ENCODE measurements at places on chromosomes 6 and 20.

- DNase-seq, result peak; percentile 81
Observed at GRCh38 chr6:156780102-156780641, 3.0 kb downstream of the ARID1B start.

DNA sequence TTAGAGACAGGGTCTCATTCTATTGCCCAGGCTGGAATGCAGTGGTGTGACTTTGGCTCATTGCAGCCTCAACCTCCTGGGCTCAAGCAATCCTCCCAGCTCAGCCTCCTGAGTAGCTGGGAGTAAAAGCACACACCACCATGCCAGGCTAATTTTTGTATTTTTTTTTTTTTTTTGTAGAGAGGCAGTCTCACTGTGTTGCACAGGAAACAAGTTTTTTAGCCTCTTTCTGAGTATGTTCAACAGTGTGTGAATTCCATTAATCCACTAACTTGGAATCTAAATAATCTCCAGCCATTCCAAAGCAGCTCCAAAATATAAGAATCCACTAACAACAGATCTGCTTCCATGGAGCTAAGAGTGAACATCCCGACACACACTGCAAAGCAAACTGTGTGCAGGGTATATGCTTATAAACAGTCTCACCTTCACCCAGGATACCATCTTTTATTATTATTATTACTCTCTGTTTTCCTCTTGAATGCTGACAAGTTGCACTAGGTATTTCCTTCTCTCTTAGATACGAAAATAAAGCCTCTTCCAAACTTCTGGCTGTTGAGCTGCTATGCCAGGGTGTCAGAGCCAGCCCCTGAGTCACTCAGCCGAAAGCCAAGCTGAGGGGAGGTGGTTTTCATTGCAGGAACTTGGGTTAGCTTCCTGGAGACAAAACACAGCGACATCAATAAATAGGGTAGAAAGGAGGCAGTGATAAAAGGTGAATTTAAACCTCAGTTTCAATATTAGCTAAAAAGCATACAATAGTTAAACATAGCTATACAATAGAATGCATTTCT lies 264.9 kb downstream of the HIVEP2 start:
- DNase-seq, result peak; percentile 71

- DNase-seq, result peak; percentile 69
Observed at GRCh38 chr6:111721753-111722154, 116.1 kb upstream of the TRAF3IP2 start.

DNA sequence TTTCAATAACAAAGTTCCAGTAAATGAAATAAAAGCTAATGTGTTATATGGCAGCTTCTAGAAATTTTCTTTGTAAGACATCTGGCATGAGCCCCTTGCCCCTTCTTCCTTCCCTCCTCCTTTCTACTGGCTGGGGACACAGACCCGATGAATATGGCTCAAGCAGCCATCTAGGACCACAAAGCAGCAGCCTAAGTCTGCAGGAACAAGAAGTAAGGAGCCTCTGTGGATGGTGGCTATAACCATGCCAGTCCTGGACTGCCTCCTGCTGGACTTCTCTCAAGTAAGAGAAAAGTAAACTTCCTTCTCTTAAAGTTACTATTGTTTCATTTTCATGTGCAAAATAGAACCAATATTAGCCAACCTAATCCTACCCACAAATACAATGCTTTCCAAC lies 114.9 kb upstream of the DST start:
- no peak for DNase-seq

DNA sequence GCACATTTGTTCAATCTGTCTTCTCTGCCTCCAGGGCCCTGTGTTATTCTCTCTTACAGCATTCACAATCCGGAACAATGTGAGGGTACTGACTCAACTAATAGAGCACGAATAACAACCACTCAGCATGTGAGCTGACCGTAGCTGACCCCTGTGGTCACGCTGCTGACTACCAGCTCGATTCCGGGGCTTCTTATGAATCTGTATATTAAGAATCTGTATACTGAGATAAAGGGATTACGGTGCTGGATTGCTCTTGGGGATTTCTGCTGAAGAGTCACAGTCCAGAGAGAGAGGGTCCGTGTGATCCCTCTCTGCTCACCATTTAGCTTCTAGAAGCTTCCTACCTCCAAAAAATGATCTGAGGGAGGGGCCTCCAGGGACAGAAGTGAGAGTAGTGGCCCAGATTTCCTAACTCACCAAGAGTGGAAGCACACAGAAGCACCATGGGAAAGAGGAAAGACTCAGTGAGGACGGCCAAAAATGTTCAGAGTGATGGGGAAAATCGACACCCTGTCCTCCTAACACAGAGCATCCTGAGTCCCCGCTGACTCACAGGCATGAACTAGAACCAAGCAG lies 156.2 kb downstream of the THBS2 start:
- no peak for DNase-seq

GRCh38 chr6:112883095-112883494 lies 536.0 kb downstream of the RFPL4B start:
- DNase-seq, result no peak

DNA sequence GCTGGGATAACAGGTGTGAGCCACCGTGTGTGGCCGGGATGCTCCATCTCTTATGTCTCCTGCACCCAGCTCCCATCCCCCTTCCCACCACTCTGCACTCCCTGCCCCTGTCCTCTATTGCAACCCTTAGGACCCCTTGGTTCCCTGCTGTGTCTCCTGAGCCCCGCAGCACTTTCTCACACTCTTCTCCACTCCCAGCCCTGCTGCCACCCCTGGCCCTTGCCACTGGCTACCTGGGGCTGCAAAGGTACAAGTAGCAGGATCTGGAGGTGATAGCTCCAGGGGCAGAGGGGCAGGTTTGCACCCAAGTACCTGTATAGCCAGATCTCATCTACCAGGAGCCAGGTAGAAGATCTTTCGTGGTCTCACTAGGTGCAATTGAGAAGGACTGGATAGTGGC lies 6.6 kb upstream of the CPXM1 start:
- no peak for DNase-seq

GRCh38 chr20:24134284-24134683 lies 145.7 kb upstream of the GGTLC1 start:
- DNase-seq, result no peak

DNA sequence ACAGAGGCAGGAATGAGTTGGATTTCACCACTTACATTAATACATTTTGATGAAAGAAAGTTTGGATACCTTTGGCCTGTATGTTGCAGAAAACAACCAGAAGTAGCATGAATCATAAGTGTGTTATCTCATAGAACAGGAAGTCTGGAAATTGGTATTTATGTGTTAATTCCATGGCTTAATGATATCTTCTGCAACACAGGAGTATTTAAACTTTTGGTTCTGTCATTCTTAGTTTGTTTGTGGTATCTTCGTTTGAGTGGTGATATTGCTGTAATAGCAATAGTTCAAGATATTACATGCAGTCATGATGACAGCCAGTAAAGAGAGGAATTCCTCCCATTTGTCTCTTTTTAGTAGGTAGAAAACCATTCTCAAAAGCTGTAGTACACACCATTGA lies 177.3 kb downstream of the CDKAL1 start:
- DNase-seq, result no peak

GRCh38 chr6:46350714-46351113 lies 140.5 kb downstream of the RCAN2 start:
- no peak for DNase-seq

DNA sequence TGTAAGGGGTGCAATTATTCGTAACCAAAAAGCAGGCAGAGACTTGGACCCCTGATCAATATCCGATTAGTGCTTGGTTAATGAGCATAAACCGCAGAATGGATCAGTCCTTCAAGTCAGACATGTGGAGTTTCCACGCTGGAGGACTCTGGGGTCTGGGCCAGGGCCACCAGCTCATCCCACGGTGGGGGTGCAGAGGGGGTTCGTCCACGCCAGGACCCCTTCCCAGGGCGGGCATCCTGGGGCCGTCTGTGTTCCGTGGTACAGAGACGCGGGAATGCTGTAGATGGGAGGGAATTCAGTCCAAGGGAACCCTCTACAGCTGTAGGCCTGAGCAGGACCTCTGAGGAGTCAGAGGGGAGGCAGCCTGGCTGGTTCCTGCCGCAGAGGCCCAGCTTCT lies 197.7 kb downstream of the TAF4 start:
- no peak for DNase-seq

- peak; percentile 8 for DNase-seq
Observed at GRCh38 chr6:163249651-163250101, 164.8 kb upstream of the QKI start.

DNA sequence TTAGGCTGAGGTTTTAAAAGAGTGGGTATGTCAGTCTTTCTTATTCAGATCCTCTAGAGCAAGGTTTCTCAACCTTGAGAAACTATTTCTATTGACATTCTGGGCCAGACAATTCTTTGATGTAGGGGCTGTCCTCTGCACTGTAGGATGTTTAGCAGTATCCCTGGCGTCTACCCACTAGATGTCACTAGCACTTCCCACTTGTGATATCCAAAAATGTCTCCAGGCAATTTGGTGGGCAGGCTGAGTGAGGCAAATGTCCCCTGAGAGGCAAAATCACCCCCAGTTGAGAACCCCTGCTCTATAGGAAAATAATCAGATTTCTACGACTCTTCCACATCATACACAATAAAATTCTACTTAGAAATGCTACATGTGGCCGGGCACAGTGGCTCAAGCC lies 7.7 kb upstream of the ZKSCAN8 start:
- peak; percentile 57 for DNase-seq

- DNase-seq, result no peak
Observed at GRCh38 chr6:18100296-18100695, 22.2 kb downstream of the NHLRC1 start.

DNA sequence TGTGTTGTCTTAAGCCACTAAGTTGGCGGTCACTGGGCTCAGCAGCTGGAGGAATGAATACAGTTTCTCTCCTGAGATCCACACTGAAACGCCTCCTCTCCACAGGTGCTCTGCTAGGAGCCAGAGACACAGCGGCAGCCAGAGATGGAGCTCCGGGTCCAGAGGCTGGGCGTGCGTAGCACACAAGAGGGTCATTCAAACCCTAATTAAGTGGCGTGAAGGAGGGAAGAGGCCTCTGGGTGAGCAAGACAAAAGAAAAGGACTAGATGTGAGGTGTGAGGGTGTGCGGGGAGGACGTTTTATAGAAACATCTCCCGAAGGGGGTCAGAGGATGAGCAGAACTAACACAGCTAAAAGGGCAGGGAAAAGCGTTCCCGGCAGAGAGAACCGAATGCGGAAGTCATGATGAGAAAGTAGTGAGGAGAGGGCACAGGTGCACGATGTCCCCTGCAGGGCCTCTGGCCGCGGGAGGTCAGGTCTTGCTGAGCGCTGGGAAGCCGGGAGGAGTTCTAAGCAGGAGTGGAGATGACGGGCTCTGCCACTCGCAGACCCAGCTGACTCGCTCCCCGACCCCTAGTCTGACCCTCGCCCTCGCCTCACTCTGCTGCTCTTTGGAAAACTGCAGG lies 54.4 kb downstream of the BMP7 start:
- DNase-seq, result no peak

- peak; percentile 91 for DNase-seq
Observed at GRCh38 chr6:144149894-144150709, at the start of gene STX11. STX11 (plus strand) TSS chr6:144150517; CDS start chr6:144186628, 36,111 bp downstream.

DNA sequence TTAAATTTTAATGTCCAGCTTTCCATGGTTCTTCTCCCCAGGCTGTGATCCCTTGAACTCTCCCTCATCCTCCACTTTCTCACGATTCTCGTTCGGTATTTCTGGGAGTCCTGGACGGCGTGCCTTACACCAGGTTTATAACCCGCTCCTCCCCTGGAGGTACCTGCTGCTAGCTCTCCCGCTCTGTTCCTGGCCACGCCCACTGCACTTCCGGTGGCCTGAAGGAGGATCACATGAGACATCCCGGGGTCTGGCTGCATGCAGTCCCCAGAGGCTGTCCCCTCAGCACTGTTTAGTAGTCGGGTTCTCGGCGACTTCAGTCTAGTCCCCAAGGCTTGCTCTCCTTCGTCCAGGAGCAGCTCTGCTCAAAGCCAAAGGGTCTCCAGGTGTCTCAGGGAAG lies 28.4 kb upstream of the GCLC start:
- DNase-seq, result no peak

DNA sequence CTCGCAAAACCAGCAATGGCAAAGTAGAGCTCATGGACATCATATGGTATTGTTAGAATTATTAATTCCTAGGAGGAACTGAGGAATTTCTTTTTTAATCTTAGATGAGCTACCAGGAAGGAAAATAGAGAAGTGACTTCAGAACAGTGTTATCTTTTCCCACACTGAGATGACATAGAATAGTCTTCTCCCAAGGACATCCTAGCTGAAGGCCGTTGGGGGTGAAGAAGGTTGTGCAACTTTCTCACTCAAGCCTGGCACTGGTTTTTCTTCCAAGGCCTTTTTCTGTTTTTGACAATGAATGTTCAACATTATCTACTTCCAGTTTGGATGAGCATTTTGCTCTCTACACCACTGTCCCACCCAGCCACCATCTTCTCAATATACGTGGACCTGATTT lies 35.8 kb upstream of the MAS1 start:
- DNase-seq, result no peak

DNA sequence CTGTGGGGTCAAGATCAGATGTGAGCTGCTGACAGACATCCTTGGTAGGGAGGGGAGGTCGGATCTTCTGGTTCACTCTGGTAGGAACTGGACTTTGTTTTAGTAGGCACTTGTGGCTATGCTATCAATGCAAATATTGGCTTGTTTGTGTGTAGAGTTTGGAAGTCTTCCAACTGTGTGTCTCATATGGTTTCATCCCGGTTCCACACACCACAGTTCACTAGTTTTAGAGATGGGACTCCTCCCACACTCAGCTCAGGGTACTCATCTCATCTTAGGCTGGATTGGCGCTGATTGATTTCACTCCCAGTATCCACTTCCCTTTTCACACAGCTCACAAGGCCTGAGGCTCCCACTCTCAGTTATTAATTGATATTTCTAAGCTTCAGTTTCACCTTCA lies 161.3 kb downstream of the THBS2 start:
- DNase-seq, result no peak

- no peak for DNase-seq
Observed at GRCh38 chr20:16197696-16198095, 375.6 kb downstream of the KIF16B start.

DNA sequence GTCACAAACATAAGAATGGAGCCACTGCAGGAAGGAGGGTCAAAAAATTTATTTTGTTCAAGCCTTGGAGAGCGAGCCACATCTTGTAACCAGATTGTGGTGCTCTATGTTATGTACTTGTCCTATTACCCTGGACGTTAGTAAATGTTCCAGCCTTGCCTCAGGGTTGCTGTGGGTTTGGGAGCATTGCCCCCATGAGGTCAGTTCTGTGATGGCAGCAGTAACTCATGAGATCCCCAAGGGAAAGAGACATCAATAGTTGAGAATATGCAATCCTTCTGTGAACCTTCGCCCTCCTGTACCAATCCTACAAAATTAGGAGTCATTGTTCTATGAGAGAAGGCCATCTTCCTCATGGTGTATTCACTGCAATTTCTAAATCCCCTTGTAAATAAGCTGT lies 16.4 kb upstream of the CFAP206 start:
- peak; percentile 25 for DNase-seq

DNA sequence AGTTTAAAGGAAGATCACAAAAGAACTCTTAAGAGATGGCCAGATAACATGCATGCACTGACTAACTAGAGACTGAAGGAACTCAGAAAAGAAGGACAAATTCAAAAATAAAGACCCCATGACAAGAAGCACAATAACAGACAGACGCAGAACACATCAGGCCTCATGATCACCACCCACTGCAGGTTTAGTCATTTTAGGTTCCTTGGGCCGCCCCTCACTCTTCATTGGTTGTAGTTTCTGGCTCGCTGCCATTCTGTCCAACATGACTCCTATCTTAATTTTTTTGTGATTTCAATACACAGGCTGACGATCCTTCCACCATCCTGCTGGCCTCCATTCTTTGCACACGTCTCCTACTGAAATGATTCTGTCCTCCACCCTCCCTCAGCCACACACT lies 21.6 kb downstream of the STX7 start:
- peak; percentile 26 for DNase-seq

GRCh38 chr6:167907837-167908681 lies 81.3 kb downstream of the AFDN start:
- peak; percentile 8 for DNase-seq

GRCh38 chr6:168804331-168804730 lies 363.3 kb downstream of the SMOC2 start:
- no peak for DNase-seq
